Lung (tissue), 17 donors: ENCODE measurements at places on chromosomes 16 and 17.
A peak's percentile ranks its signal among the peaks of the same experiment; 100 is the strongest.

DNA sequence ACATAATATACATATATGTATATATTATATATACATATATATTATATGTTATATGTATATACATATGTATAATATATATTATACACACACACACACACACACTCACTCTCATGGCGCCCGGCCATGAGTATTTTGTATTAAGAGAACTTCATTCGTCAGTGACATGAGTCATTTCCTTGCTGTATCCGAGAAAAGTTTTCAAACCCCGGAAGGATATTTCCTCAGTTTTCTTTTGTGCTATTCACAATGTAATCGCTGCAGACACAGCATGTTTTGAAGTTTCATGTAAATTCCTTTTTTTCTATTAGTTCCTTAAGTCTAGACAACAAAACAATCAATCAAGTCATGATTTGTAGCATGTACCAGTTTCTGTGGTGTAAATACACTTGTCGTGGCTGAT lies 33.3 kb downstream of the OR1D5 start:
- DNase-seq, result no peak

GRCh38 chr17:44827863-44828262 lies 2.2 kb downstream of the GJC1 start:
- DNase-seq, result no peak

GRCh38 chr16:2152695-2153506 lies 2.7 kb upstream of the TRAF7 start:
- peak; percentile 35 for DNase-seq

GRCh38 chr16:50093607-50094539 lies 28.1 kb downstream of the HEATR3 start:
- DNase-seq, result peak; percentile 54

- DNase-seq, result no peak
Measured at GRCh38 chr17:76491271-76492122, 9.7 kb downstream of the RHBDF2 start.

DNA sequence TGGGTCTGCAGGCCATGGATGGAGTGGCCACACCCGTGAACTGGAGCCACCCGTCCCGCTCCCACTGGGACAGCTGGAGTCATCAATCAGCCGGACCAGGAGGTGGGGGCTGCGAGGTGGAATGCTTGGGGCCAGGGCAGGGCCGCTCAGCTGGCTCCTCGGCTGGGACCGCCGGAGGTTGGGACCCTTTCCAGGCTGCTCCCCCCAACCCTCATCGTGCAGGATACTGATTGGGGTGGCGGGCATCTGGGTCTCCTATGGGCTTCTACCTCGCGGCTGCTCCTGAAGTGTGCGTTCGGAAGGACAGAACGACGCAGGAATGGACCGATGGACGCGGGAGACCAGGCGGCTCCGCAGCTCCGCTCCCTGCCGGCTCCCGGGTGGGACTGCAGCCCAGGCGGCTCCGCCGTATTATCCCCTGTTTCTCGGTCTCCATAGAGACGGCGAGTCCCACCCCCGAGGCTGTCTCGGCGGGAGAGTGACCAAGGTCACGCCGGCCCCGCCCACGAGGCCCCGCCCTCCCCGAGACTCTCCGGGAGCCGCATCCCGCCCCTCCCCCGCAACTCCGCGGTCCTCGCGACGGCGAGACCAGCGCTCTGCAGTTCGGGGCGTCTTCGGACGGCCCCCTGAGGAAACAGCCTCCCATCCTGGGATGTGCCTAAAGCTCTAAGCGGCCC lies at the start of gene TPPP3:
TSS of gene TPPP3 (minus strand) at position 388 of the 677 bp plus-strand sequence. CDS start 2,387 bp downstream, outside the sequence.
- peak; percentile 96 for DNase-seq

DNA sequence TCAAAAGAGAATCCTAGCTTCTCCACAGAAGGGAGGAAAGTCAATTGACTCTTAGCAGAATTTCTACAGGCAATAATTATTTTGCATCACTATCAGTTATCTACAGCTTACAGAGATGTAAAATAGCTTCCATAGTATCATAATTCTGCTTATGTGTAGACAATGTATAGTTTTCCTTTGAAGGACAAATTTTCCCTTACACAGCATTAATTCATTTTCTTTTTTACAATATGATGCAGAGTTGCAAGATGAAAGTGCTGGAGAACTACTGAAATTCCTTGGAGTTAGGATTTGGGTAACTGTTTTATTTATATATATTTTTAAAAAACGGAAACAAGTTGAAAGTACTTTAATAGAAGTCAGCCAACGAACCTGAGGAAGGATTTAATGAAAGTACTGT lies 111.0 kb upstream of the CPHXL start:
- DNase-seq, result no peak

DNA sequence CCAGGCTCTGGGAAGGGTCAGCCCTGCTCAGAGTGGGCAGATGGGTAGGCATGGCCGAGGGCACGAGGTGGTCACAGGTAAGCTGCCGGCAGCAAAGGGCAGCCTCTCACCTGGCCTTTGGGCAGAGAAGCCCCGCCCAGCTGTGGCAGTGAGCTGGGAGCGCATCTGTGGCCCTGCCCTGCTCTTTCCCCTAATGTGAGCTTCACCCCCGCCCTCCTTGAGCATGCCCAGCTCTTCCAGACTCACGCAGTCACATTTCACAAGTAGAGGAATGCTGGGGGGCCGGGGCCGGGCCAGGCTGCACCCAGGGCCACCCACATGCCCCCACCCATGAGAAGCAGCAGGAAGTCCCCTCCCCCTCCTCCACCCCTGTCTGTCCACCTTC lies 40.7 kb upstream of the SLC38A10 start:
- DNase-seq, result peak; percentile 25

DNA sequence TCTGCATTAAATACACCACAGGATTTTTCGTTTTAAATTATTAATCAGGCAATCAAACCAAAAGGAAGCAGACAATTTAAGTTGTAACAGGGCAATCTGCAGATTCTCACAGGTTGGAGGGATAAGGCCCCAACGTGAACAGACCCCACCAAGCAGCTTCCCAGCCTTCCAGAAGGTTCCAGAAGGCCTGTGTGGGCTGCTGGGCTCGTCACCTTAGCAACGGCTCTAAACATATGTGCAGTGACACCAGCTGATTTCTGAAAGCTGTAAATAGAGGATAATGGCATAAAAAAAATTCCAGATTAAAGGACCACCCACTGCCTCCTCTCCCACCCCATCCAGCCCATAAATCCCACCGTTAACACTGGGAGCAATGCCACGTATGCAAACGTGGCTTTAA lies 123.8 kb downstream of the ZNF778 start:
- peak; percentile 39 for DNase-seq

DNA sequence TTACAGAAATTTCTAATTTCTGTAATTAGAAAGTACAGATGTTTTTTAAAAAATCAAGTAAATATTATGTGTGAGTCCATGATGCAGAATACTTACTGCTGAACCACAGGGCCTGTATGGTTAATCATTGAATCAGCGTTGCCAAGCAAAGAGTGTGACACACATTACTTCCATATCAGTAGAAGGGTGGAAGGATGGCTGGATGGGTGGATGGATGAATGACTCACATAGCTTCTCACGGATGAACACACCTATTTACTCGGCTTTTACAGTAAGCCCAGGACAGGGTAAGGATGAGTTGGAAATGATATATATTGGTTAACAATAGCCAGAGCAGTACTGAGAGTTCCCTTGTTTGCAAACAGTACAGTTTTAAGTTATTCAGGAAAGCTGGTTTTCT lies 495.9 kb upstream of the RBFOX1 start:
- no peak for DNase-seq
